ENCODE measurements at places on chromosomes 4 and X. TPM values are rescaled to one million over a fixed set of nuclear protein-coding genes. Genes with fewer than 3 reads are reported as not detected.

GRIA2 gene
- total RNA-seq: not detected

FAAH2 gene
- total RNA-seq: 5.3 TPM

CSAG3 gene
- not detected for total RNA-seq

- no peak for DNase-seq
Measured at GRCh38 chr4:134585972-134586371, 384.4 kb upstream of the PABPC4L start.

- DNase-seq: no peak
Measured at GRCh38 chr4:3404546-3404945, 37.2 kb upstream of the HGFAC start.

GRCh38 chr4:8641931-8642650 is 49.5 kb downstream of the CPZ start:
- no peak for DNase-seq

DNA sequence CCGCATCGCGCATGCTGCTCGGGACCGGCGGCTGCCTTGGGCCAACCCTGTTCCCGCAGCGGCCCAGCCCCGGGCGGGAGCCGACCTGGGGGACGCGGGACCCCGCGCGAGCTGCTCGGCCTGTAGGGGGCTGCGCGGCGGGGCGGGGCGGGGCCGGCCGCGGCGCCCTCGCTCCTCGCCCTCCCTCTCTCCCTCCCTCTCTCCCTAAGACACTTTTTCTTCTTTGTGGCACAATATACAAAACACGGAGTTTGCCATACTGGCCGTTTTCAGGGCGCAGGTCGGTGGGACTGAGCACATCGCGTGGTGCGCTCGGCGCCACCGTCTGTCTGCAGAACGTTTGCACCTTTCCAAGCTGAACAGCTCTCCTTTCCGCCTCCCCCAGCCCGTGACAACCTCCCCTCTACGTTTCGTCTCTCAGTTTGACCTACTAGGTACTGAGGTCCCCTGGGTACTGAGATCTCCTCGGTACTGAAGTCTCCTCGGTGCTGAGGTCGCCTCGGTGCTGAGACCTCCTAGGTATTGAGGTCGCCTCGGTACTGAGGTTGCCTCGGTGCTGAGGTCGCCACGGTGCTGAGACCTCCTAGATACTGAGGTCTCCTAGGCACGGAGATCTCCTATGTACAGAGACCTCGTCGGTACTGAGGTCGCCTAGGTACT is 261.1 kb upstream of the PLCXD1 start:
- DNase-seq: no peak

- DNase-seq: no peak
Measured at GRCh38 chr4:87093443-87094123, 126.8 kb downstream of the KLHL8 start.

GRCh38 chr4:33661636-33662035 is 2582.7 kb downstream of the ARAP2 start:
- DNase-seq: no peak

Data from kidney epithelial cell (primary cell).